ENCODE measurements at places on chromosomes 2 and 18.

- DNase-seq = no peak
Observed at GRCh38 chr2:127531221-127531648, 4.2 kb upstream of the MYO7B start.

DNA sequence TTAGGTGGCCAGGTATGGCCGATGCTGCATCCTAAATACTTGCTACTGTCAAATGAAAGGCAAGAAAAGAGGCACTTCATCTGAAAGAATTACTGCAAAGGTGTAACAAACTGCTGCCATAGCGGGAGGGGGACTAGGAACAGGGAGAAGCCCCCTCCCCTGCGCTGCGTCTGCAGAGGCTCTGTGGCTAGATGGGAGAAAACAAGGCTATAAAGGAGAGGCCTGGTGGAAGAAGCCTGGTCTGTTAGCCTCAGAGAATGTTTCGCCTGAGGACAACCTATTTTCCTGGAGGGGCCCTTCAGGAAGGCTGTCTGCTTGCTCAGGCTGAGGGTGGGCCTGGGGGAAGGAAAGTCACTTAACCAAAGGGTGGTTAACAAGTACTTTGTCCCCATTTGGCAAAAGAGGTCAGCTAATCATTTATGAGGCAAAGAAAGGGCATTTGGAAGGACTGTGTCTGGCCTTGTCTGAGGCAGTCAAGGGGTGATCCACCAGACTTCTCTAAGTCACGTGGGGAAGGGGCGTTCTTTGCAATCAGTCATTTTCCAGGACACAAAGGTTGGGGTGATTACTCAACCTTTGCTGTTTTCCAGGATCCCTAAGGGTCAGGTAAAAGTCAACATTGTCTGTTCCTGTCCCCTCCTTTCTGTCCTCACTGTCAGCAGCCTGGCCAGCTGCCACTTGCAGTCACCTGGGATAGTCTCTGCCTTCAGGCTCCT, 103.0 kb upstream of the TMEM200C start:
- DNase-seq = no peak

DNA sequence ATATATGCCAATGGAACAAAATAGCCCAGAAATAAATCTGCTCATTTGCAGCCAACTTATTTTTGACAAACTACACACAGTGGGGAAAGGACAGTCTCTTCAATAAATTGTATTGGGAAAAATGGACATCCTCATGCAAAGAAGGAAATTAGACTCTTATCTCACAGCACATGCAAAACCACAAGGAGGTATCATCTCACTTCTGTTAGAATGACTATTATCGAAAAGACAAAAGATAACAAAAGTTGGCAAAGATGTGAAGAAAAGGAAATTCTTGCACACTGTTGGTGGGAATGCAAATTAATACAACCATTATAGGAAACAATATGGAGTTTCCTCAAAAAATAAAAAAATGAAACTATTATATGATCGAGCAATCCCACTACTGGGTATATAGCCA, 16.3 kb upstream of the WDR75 start:
- DNase-seq = peak; percentile 63

- peak; percentile 68 for DNase-seq
Observed at GRCh38 chr2:138060301-138060635, 96.0 kb downstream of the HNMT start.

- DNase-seq = no peak
Observed at GRCh38 chr2:12742891-12743290, 26.2 kb downstream of the TRIB2 start.

- DNase-seq = peak; percentile 95
Observed at GRCh38 chr2:120291401-120292311, 39.0 kb downstream of the RALB start.

GRCh38 chr2:13652531-13653313, 936.0 kb downstream of the TRIB2 start:
- DNase-seq = no peak

- no peak for DNase-seq
Observed at GRCh38 chr18:39705362-39705761, 2139.8 kb upstream of the CELF4 start.

DNA sequence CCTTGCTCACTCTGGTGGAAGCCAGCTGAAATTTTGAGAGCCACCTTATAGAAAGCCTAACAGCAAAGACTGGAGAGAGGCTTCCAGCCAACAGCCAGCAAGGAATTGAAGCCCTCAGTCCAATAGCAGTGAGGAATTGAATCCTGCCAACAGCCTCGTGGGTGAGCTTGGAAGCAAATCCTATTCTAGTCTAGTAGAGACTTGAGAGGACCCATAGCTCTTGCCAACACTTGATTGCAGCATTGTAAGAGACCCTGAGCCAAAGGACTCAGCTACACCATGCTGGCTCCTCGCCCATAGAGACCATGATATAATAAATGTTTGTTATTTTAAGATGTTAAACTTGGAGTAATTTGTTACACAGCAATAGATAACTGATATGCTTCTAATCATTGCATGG, 403.0 kb upstream of the TNP1 start:
- no peak for DNase-seq

DNA sequence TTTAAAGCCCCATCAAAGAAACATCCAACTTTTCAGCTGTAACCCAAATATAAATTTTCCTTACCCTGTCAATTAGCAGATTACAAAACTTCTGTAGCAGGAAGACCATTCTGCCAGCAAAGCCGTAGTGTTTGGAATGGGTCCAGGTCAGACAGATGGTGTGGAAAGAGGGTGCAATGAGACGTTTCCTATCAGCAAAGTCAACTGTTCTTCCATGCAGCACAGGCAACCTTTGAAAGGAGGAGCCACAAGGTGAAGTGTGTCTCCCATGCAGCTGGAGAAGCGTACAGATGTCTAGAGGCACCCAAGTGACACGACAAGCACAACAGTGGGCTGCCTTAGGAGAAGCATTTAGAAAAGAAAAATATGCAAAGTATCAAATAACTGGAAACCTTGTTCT, 83.7 kb downstream of the SP3 start:
- DNase-seq = no peak

DNA sequence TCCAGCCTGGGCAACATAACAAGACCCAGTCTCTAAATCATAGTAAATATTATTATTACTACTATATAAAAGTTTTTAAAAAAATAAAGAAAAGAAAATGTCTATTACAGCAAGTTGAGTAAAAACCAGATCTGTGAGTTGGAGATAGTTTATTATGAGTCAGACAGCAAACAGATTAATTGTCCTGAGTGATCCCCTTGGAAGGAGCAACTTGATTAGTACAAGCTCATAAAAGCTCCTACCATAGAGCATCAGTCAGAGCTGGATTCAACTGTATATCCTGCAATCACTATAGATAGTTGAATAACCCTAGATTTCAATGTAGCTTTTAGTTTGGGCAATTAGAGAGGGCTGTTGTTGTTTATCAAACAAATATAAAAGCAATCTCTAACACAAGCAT, 84.1 kb downstream of the TRABD2A start:
- no peak for DNase-seq

- no peak for DNase-seq
Observed at GRCh38 chr2:135925571-135925970, 49.3 kb upstream of the MCM6 start.

DNA sequence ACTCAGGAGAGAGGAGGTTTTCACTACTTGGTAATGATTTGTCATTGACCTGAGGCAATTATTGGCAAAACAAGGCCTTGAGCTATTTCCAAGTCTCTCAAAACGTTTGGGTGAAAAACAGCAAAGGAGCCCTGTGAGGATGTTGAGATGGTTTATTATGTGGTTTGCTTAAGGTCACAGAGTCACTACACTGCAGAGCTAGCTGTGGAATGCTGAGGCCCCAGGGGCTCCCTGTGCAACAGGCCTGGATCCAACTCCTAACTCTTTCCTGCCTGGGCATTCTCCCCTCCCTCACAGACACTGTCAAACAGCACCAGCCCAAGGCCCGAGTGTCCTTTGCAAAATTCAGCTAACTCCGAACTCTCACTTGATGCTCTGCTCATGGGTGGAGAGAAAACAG, 754.6 kb upstream of the SOX11 start:
- no peak for DNase-seq

- DNase-seq = peak; percentile 62
Observed at GRCh38 chr18:11955239-11956029, 25.9 kb upstream of the IMPA2 start.

GRCh38 chr2:50379351-50379750, 652.6 kb downstream of the NRXN1 start:
- DNase-seq = no peak

DNA sequence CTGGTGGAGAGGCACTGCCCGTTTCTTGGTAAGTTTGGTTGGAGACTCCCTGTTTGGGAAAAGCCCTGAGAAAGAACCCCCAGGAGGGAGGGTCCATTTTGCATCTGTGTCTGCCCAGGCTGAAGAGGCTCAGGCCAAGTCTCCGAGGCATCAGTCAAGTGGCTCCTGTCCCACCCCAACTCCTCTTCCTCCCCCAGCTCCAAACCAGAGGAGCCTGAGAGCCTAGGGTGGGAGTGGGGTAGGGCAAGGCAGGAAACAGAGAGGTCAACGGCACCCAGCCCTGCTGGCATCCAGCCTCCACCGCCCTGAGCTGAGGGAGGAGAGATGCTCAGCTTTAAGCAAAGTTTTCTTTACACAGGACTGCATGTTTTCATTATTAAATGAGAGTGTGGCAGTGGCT, 38.2 kb downstream of the CYP27C1 start:
- no peak for DNase-seq

DNA sequence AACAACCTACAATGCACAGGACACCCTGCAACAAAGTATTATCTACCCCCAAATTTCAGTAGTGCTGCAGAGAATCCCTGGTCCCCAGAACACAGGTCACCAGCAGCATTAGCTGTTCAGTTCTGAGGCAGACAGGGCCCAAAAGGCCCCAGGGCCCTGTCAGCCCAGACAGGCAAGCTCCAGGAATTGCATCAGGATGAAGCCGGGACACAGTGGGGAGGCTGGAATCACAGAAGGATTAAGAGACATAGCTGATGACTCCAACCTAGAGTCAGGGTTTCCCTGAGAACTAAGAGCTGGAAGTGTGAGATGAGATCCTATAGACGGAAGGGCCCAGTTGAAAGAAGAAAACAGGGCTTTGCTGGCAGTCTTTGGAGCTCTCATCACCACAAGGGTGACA, 148.1 kb downstream of the GALNT14 start:
- DNase-seq = no peak

DNA sequence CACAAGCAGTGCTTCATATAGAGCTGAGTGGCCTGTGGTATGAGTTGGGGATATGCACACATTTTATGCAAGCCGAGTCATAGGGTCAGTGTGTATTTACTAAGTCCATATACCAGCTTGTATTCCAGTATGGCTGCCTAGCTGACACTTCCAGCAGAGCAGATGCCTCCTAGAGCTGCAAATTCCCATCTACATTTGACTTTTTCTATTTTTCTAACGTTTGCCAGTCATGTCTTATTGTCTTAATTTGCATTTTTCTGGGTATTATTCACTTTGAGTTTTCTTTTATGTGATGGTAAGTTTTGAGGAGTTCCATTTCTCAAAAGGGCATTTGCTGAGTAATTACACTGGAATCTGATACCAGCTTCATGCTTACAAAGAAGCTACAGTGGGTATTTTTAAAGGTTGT, 334.5 kb upstream of the CDH2 start:
- no peak for DNase-seq

GRCh38 chr2:61736953-61737352, 116.9 kb downstream of the FAM161A start:
- no peak for DNase-seq

DNA sequence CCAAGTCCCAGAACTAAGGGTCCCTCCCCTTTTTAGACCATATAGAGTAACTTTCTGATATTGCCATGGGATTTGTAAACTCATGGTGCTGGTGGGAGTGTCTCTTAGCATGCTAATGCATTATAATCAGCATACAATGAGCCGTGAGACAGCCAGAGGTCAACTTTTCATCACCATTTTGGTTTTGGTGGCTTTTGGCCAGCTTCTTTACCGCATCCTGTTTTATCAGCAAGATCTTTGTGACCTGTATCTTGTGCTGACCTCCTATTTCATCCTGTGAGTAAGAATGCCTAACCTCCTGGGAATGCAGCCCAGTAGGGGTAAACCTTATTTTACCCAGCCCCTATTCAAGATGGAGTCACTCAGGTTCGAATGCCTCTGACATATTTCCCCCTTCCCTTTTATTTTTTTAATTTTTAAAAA, 148.2 kb downstream of the PHLPP1 start:
- peak; percentile 86 for DNase-seq

DNA sequence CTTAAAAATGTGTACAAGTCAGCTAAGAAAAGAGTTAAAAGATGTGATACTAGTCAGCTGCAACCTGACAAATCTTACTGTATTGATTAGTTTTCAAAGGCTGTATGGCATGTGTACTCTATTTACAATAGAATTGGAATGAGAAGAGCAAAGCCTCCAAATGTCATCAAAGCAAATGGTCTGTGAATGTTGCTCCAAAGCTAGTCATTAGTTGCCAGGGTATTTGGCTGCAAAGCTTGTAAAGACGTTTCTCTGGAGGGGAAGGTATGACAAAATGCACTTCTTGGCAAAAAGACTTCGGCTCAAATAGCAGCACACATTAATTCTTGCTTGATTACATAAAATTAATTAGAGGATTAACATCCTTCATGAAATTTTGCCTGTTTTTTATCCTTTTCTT, 59.3 kb downstream of the ETAA1 start:
- no peak for DNase-seq

GRCh38 chr18:39366656-39367055, 1801.1 kb upstream of the CELF4 start:
- peak; percentile 12 for DNase-seq

DNA sequence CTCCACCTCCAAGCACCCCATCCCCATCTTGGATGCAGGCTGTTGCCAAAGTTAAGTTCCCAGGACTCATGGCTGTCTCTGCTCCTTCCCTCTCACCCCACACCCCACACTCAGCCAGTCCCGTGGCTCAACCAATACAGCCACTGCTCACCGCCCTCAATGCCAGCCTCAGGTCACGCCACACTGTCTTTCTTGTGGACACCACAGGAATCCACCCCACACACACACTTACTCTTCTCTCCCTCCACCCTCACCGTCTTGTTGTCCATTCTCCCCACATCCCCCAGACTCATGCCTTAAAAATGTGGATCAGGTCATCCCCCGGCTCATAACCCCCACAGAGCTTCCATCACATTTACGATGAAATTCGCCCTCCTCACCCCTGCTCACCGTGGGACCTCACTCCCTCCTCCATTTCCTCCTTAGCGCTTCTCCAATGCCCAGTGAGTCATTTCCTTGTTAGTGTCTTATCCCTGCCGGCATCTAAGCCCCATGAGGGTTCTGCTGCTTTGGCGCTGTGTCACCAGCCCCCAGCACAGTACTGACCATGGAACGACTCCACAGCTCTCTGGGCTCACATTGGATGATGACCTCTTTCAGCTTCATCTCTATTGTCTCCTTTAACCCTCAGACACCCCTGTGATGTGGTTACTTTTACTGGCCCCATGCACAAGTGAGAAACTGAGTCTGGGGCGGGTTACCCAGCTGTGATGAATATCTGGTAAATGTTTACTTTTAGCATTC, 13.8 kb downstream of the MLPH start:
- no peak for DNase-seq

DNA sequence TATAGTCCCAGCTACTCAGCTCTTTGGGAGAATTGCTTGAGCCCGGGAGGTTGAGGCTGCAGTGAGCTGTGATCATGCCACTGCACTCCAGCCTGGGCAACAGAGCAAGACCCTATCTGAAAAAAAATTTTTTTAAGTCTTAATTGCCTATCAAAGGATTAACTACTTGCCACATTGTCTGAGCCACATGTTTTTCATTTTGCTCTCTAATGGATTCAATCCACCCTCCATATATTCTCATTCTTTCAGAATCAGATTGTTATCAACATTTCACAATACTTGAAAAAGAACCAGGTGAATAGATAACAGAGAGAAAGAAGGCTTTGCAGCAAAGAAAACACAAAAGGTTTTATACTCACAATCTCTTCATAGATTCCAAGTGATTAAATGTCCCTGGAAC, 61.0 kb downstream of the PXDN start:
- no peak for DNase-seq

- no peak for DNase-seq
Observed at GRCh38 chr2:226760412-226761194, 39.0 kb downstream of the IRS1 start.

Data from OCI-M1 (cell line).